ENCODE measurements at places on chromosomes 13 and 19.

GRCh38 chr19:27753622-27754021 lies 1459.3 kb downstream of the UQCRFS1 start:
- no peak for DNase-seq

GRCh38 chr13:39326469-39327171 lies 276.4 kb downstream of the LHFPL6 start:
- no peak for DNase-seq

DNA sequence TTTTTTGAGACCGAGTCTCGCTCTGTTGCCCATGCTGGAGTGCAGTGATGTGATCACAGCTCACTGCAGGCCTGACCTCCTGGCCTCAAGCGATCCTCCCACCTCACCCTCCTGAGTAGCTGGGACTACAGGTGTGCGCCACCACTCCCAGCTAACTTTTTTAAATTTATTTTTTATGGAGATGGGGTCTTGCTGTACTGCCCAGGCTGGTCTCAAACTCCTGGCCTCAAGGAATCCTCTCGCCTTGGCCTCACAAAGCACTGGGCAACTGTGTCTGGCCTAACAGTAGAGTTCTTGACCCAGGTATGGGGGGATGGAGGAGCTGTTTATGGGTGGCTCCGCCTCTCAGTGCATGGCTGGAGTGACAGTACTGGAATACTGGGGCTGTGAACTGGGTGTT lies 59.6 kb downstream of the SMARCA4 start:
- no peak for DNase-seq

GRCh38 chr13:111153977-111154332 lies 38.8 kb downstream of the ARHGEF7 start:
- DNase-seq = peak; percentile 65

DNA sequence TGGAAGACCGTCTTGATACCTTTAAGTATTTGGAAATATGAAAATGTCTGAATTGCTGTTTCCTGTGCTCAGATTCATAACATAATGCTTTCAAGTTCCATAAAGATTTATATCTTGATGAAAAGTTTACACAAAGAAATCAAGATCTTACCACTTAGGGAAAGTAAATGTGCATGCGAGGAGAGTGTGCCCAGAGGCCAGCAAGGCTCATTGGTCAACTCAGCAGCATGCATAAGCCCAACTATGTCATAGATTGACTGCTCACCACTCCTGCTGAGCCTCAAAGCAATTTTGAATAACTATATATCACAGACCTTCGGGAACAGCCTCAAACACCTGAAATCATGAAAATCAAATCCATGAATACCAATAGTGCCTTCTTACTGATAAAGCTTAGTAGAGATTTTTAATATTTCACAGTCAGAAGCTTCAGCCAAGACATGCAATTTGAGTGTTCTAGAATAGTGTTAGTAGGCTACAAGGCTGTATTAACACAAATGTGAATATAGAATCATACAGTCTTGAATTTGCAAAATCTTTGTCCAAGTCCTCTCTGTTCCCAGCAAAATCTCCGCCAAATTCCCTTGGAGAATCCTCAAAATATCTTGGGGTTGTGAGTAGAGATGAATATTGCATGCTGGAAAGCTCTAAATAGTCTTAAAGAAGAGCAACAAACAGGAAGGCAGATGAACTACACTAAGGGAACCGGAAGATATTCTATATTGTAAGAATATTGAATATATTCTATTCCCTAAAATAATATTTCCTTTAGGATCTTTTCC lies 124.1 kb downstream of the DCLK1 start:
- DNase-seq = no peak
